ENCODE measurements at places on chromosomes 2 and 18.

DNA sequence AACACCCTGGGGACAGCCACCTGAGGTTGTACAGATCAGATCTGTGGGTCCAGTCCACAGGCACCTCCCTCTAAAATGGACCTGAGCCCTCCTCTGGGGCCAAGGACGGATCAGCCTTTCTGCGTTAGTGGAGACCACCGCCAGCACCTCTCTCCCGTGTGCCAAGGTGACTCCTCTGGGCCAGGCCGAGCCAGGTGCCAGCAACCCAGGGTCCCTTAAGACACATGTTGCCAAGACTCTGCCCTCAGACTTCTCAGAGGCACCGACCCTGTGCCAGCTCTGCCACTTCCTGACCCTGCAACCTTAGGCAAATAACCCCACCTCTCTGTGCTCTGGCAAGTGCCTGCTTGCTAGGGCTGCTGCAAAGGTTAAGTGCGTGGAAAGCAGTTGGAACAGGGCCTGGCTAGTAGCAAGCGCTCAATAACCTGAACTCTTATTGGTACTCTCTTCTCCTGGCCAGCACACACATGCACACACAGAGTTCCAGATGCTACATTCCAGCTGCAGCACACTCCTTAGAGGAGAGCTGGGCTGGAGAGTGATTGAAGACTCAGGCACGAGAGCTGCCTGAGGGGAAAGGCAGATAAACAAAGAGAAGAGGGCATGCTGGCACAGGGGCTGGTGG is 105.6 kb downstream of the TNS1 start:
- DNase-seq: no peak

DNA sequence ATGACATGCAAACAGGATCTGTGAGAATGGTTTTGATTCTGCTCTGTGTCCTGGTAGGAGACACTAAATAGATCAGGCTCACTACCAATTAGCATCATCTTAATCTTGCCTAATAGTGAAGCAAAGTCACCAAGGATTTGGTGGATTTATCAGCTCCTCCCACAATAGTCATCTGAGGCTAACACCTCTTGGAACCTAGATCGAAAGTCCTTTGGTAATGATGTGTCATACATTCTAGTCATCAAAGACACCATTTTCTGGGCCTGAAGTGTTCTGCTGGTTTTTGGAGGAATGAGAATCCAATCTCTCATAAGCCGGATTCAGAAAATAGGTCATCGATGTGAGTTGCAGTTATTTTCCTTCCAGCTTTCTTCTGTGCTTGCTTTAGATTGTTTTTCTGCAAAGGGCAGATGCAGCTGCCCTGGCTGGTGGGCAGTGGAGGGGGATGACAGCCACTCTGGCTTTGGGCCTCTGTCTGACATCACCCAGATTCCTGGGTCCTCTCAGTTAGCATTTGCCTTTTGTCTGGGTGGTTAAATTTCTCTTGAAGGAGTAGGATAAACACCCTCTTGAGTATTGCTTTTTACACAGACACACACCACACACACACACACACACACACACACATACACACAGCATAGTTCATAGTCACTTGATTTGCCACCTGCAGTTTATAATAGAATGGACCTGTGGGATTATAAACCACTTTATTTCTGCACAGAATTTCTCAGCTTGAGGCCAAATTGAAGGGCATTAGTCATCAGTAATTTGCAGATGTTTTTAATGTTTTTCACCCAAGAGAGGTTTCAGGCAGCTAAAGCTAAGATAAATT is at the start of gene MYO3B:
Gene MYO3B, plus strand, starts transcription at position 198 of the 832 bp plus-strand sequence. Its CDS starts 141 bp downstream, at position 339.
- DNase-seq: no peak

DNA sequence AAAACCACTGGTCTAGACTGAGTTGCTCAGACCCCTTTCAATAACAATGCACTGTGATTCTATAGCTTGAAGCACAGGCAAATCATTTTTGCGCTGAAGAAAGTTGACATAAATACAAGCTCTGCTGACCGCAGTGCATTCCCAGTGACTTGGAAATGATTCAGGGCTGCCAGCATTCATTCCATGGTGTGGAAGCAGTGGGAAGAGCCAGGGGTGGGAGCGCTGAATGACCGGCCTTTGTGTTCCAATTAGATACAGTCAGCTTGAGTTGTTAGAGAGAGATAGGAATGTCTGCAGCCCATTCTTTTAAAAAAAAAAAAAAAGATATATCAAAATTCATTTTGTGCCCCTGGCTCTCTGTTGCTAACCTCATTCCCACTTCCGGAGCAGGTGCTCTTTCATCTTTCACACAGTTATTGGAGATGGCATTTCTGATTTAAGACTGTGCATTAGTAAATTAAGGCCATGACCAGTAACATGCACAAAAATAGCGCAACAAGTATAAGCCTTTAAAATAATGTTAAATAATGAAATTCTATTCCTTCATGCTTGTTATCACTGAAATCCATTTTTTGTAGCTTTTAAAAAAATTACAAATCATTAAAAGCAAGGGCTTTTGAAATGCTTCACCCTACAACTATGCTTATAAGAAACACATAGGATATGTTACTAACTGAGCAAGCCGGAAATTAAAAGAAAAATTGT is 59.4 kb upstream of the CTLA4 start:
- no peak for DNase-seq

GRCh38 chr2:23249348-23249747 is 135.6 kb upstream of the KLHL29 start:
- DNase-seq: no peak

DNA sequence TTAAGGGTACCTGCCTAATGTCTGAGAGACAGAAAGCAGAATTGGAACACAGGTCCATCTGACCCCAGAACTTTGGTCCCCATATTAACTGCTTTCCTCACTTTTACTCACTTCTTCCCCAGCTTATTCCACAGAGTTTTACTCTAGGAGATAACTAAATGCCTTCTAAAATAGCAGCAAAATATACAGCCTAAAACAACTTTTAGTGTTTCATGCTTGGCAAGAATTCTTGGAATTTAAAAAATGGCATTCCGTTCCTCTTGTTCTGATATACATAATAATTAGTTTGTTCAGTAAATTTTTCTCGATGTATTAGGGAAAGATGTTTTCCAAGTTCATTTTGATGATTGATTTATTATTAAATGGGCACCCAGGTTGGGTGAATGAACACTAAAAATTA is 151.9 kb downstream of the FHOD3 start:
- no peak for DNase-seq

DNA sequence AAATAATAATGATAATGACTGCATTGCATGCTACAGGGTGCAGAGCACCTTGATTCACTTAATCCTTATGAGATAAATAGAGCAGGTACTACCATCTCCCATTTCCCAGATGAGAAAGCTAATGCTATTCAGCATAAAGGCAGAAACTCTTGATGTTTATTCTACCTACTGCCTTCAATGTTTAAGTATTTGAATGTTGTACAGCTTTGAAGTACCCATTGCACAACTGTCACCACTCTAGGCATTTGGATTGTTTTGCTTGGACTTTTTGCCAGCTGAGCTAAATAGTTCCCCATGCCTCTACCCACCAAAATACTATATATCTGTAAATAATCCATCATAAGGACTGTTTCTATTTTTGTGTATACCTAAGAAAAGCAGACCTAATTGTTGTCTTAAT is 7.7 kb upstream of the MXD1 start:
- no peak for DNase-seq

DNA sequence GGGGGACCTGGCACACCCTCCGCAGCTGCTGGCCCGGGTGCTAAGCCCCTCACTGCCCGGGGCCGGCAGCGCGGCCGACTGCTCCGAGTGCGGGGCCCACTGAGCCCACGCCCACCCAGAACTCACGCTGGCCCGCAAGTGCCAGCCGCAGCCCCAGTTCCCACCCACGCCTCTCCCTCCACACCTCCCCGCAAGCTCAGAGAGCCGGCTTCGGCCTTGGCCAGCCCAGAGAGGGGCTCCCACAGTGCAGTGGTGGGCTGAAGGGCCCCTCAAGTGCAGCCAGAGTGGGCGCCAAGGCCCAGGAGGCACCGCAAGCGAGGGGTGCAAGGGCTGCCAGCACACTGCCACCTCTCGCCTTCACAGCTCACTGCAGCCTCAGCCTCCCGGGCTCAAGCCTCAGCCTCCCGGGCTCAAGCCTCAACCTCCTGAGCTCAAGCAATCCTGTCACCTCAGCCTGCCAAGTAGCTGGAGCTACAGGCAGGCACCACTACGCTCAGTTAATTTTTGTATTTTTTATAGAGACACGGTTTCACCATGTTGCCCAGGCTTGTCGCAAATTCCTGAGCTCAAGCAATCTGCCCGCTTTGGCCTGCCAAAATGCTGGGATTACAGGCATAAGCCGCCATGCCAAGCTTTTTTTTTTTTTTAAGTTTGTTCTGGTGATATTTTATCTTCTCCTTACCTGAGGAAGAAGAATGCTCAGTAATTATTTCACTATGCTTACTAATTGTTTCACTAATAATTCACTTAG is 71.7 kb upstream of the CDCA7 start:
- no peak for DNase-seq

GRCh38 chr2:118833716-118834439 is 13.6 kb downstream of the EN1 start:
- DNase-seq: no peak

- no peak for DNase-seq
These were observed 13.7 kb upstream of the ECEL1 start for GRCh38 chr2:232501331-232501771.

- no peak for DNase-seq
These were observed 118.8 kb upstream of the LHCGR start for GRCh38 chr2:48874282-48874681.

GRCh38 chr2:45759310-45759851 is 107.9 kb downstream of the PRKCE start:
- no peak for DNase-seq

DNA sequence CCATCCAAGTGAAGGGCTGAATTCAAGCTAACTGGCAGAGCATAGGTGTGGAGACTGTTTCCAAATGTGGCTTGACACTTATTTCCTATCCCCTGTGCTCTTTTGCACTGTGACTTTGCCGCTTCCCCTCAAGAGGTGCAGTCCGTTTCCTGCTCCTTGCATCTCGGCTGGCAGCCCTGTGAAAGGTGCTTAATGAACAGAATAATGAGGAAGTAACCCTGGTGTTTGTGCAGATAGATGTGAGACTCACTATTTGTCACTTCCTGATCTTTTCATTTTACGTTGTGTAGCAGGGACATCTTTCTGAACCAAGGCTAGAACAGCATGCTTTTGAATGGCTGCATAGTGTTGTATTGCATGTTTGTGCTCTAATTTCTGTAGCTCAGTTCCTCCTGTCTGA is 60.8 kb downstream of the CEP192 start:
- DNase-seq: no peak

GRCh38 chr18:59180150-59180845 is 39.7 kb upstream of the GRP start:
- DNase-seq: no peak

DNA sequence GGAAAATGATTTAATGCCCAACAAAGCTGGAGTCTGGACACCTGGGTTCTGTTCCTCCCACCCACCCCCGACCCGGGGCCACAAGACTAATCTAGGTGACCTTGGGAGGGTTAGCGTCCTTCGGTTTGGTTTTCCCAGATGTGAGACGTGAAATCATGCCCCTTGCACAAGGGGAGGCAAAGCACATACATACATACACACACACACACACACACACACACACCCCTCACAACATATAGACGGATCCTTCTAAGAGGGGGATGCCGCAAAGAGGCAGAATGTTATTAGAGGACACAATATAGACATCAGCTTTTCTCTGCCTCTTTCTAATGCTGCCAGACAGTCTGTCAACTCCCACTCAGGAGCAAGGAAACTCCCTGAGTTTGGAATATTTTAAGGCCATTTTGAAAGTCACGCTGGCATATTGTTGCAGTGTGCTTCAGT is 616 bp upstream of the RBMS1 start:
- DNase-seq: no peak

DNA sequence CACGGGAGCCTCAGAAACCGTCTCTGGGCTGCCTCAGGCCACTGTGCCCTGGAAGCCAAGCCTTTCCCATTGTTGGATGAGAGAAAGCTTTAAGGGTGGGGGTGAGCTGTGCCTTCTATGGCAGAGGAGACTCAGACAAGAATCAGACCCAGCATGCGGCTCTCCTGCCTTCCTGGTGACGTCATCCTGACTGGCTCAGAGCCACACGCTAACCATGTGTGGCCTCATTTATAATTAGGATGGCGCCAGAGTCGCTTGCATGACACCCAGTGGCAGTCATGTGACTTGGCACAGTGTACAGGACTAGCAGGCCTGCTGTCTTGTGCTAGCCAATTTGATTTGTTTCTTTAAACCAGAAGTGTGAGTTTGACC is 99.1 kb downstream of the SH3BP4 start:
- no peak for DNase-seq

DNA sequence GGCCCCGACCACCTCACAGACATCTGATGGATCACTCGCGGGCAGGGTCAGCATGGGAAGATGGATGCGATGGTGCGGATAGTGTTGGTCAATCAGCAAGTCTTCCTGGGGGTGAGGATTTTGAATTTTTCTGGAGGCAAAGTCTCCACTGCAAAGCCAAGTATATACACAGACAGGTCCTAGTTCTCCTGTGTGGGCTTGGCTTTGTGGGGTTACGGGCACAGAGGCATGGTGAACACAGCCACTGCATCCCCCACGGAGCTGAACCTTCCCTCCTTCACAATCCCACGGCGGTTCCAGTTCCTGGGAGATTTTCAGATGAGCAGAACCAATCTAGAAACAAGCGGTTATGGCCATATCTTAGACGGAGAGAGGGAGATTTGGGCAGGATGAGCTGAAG is 35.8 kb downstream of the CNGA3 start:
- DNase-seq: no peak

- DNase-seq: no peak
These were observed 16.4 kb upstream of the RBM44 start for GRCh38 chr2:237782181-237782580.

DNA sequence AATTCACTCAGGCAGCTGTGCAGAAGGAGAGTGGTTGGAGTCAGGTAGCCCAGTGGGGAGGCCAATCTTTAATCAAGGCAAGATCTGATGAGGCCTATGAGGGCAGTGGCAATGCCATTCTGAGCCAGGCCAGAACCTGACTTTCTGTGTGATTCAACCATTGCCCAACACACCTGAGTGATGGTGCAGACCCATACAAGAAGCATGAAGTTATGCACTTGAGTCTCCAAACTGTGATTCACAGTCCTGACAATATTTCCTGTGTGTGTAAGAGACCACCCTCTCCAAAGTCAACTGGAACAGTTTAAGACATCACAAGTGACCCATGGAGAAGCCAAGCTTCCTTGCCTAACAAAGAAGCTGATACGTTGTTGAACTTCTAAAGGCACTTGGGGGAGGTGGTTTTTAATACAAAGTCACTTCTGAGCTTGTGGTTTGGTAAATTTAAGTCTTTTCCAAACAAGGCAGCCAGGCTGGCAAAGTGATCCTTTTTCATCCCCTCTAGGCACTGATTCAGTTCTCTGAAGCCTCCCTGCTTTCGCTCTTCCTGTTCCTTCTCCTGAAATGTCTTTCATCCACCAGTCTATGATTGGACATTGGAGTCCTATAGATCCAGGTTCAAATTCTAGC is 49.0 kb downstream of the VSNL1 start:
- DNase-seq: no peak

GRCh38 chr2:230131366-230131765 is 62.6 kb upstream of the SLC16A14 start:
- DNase-seq: no peak

- DNase-seq: no peak
These were observed 79.8 kb upstream of the SPATS2L start for GRCh38 chr2:200226451-200227426.

Data from CD4-positive, alpha-beta T cell treated with Interleukin-6 for 4 hours (primary cell).